ENCODE measurements at places on chromosomes 16 and 17. TPM values are rescaled to one million over a fixed set of nuclear protein-coding genes. Genes with fewer than 3 reads are reported as not detected.

GRCh38 chr17:40321961-40322357 is 13.0 kb downstream of the RARA start:
- no peak for DNase-seq

GRCh38 chr16:77157346-77158058 is 33.5 kb upstream of the MON1B start:
- no peak for DNase-seq

- no peak for DNase-seq
These were observed 5.8 kb downstream of the PLD6 start for GRCh38 chr17:17200311-17200710.

DNA sequence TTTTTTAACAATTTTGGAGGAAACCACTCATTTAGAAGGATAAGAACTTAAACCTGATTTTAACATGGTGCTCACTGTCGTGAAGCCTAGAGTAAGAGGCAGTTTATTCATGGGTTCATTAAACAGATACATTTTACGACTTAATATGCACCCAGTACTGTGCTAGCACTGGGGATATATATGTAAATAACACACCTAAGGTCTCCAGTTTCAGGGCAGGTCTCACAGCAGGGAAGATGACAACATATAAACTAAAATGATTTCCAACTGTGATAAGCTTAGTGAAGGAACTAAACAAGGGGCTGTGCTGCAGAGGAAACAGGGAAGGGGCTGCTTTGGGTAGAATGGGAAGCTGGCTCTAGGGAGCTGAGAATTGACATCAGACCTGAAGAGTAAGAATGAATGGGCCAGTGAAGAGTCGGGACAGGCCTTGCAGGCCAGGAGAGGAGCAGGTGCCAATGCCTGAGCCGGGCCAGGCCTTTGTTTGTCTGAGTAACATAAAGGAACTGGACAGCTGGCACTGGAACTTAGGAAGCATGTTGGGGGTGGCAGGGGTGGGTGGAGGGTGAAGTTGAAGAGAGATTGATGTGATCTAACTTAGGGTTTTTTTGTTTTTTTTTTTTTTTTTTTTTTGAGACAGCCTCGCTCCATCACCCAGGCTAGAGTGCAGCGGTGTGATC is 12.1 kb downstream of the NT5M start:
- no peak for DNase-seq

- no peak for DNase-seq
These were observed 48.5 kb downstream of the IRF8 start for GRCh38 chr16:85947230-85948137.

CNGB1 gene
- 0.11 TPM for total RNA-seq

TBC1D3H gene
- not detected for total RNA-seq

GRCh38 chr16:83233153-83233552 is 574.6 kb upstream of the HSBP1 start:
- no peak for DNase-seq

WFDC1 gene
- not detected for total RNA-seq

LPO gene
- total RNA-seq, result not detected

DNA sequence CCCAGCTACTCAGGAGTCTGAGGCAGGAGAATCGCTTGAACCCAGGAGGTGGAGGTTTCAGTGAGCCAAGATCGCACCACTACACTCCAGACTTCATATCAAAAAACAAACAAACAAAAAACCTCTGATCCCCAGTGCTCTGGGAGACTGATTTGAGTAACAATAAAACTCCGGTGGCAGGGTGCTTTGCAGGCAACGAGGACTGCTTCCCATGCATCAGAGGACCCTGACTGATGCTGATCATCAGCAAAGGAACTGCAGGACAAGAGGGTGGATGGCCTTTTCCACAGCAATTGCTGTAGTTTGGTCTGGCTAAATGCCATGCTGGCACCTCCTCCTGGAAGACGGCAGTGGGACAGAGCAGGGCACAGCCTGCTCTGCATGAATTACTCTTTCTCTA is 6.4 kb upstream of the SLC39A11 start:
- no peak for DNase-seq

TMEM235 gene
- 0.21 TPM for total RNA-seq

DNA sequence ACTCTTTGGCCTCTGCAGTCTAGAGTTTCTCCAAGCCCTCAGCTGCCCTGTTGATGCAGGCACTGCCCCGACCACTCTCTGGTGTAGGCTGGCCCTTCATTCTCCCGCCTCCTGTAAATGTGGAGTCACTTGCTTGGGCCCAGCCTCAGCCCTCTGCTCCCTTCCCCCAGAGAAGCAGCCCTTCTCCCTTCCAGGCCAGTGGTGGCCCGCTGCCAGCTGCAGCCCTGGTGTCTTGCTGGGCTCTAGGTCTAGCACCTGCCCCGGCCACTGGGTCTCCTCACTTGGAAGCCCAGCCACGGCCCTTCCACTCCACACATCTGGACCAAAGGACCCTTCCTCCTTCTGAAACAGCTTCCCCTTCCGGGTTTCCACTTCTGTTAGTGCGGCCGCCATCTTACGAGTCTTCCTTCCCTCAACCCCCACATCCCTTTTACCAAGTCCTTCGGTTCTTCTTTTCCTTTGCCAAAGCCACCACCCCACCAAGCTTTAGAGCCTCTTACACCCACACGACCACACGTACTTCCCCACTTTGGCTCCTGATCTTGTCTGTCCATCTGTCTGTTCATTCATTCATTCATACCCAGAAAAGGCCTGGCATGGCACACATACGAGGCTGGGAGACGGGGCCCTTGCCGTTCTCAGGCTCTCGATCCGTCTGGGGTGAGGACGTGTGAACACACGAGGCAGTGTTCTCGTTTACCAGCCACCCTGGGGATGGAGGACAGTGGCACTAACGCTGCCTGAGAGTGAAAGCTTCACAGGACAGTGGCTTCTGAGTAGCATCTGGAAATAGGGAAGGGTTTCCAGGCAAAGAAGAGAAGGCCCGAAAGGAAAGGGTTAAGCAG is 68.0 kb downstream of the ABR start:
- no peak for DNase-seq

GRCh38 chr16:59319871-59320270 is 585.8 kb upstream of the GOT2 start:
- DNase-seq, result no peak

KRT31 gene
- total RNA-seq, result not detected

TAC4 gene
- total RNA-seq, result not detected

GRCh38 chr16:11848842-11849241 is 2.5 kb downstream of the RSL1D1 start:
- DNase-seq, result no peak

DNA sequence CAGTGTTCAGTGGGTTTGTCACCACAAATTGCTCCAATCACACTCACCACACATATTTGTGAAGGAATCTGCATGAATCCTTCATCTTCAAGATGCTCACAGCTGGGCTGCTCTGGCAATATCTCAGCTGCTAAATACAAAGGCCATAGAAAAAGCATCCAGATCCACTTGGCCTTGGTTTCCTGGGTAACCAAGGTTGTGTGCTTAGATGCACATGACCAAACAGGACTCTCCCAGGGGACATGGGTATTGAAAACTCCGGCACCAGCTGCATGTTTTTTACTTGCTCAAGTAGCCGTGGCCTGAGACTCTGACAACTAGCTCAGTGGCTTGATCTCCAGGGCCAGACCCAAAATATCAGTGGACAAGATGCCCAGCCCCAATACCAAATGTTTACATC is 131.3 kb downstream of the CBLN1 start:
- DNase-seq, result no peak

SLC43A2 gene
- total RNA-seq, result 29.5 TPM

- no peak for DNase-seq
These were observed 850 bp downstream of the GINS3 start for GRCh38 chr16:58393138-58393504.

KRTAP2-1 gene
- total RNA-seq, result not detected

DNA sequence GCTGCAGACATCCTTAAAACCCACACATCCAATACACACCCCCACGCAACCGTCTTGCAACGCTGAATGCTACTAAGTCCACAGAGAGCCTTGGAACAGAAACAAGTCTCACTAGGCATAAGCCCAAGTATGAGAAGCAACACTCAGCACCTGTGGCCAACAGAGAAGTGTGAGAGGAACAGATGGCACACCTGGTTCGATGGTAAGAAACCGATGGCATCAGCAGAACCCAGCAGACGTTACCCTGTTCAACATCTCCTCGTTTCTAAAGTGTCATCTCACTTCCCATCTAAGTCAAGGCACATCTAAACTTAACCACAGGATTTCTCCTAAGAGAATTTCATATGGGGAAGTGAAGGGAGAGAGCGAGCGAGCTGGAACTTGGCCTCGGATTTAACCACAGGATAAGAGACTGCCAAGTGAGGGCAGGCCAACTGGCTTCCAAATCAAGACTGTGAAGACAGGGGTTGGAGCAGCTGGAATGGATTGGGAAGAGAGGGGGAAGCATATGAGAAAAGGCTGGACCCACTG is 41.0 kb downstream of the NXPH3 start:
- no peak for DNase-seq

DNA sequence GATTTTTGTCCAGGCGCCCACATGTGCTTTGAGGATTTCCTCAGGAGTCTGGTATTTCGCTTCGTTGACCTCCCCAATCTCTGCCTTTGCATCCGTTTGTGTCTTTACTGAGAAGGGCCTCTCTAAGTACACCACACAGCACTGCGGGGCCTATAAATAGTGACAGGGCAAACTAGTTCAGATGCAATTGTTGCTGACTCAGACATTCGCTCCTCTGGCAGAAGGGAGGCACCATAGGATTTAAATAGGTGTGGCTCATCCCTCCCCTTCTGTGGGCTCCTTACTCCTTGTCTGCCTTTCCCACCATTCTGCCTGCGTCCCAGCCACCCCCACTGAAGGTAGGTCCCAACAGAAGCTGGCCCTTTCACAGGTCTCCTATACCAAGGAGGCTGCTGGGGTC is 192.3 kb downstream of the SHISA9 start:
- DNase-seq, result no peak

FADS6 gene
- not detected for total RNA-seq

TRPV3 gene
- total RNA-seq, result not detected

- no peak for DNase-seq
These were observed at the start of gene TLCD2 for GRCh38 chr17:1709971-1710806. TLCD2 (minus strand) TSS chr17:1710377; CDS start chr17:1710242, 135 bp downstream.

- DNase-seq, result no peak
These were observed at the start of gene IRF8 for GRCh38 chr16:85898521-85899442. IRF8 (plus strand) TSS chr16:85899162; CDS start chr16:85903016, 3,854 bp downstream.

DNA sequence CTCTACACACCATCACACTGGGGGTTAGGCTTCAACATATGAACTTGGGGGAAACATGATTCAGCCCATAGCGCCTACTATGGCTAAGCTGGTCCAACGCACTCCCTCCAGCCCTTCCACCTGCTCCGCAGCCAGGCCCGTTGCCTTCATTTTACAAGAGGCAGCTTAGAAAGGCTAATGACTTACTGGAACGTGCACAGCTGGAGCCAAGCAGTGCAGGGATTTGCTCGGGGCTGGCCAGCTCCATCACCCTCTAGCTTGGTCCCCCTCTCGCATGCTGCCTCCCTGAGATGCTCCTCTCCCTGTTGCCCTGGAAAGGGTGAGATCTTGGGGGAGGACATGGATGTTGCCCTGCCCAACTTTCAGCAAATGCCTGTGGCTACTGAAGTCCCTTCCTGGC is 2.8 kb upstream of the CACNG1 start:
- DNase-seq, result no peak

GRCh38 chr17:56742601-56743000 is 91.1 kb downstream of the C17orf67 start:
- DNase-seq, result no peak

- DNase-seq, result no peak
These were observed 8.6 kb downstream of the ADGRG5 start for GRCh38 chr16:57551057-57551456.

GRCh38 chr17:81519284-81520020 is 6.9 kb upstream of the ACTG1 start:
- no peak for DNase-seq

DNA sequence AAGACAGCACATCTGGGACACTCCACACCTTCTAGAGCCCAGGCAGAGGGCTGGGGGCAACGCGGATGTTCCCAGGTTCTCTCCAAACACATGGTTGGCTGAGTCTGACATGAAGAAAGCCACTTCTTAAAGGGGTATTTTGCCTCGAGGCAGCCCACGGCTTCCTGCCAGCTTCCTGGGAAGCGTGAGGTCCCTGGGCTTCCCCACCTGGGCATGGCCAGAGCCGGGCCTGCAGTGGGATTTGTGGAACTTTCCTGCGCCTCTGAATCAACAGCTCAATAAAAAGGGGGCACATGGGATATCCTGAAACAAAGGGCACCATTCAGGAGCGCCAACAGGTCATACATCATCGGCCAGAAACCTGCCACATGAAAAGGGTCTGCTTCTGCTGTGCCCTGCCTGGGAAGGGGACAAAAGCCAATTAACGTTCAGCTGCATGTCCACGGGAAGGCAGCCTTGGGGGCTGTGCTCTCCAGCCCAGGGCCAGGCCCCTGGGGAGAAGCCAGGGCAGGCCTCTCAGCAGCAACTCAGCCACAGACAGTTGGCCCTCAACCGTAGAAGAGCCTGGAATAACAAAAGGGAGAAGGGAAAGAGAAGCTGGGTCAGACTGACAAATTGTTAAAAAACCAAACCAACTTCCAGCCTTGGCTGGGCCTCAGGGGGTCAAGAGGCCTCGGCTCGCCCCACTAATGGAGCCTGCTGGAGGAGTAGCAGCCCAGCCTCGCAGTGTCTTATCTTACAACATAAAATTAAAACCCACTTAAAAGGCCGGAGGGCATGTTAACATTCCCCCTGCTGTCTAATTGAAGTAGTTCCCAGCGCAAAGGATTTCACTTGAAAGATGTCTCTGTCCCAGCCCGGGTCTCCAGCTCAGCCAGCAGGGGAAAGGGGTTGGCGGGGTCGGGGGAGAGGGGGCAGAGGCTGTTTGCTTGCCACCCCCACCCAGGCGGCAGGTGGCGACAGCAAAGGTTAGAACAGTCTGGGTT is 34.2 kb downstream of the TBX4 start:
- no peak for DNase-seq

DNA sequence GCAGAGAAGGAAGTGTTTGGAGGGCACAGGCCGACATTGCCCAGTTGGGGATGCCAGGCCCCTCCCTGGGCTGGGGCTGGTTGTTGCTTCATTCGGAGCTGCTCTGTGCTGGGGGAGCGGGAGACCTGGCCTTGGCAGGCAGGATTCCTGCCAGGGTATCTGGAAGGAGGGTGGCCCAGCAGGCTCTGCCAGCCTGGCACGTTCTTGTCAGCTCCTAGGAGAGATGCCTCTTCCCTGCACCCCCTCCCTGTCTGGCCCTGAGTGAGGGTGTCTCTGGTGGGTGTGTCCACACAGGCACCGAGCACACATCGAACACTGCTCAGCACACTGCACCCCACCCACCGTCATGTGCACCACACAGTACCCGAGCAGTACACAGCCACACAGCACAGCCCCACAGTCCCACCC is 35.2 kb downstream of the ARHGAP23 start:
- DNase-seq, result no peak

DNA sequence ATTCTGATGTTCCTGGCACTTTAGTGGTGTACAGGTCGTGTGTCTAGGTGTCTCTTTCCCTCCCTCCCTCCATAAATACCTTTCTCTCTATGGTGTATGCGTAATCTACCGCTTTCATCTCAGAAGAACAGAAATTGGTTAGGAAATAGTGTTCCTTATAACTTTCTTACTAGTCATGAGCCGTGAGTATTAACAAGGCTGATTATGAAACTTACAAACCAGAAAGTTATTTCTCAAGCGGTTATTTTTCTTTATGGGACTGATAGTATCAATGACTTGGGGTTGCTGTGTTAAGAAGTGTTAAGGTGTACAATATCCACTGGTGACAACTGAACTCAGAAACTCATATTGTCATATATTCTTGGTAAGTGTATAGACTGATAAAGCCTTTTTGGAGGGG is 13.2 kb upstream of the MYH11 start:
- no peak for DNase-seq

KRTAP1-5 gene
- total RNA-seq, result not detected

Data from pulmonary artery endothelial cell (primary cell).